ENCODE measurements at places on chromosomes 16 and 17. TPM values are rescaled to one million over a fixed set of nuclear protein-coding genes. Genes with fewer than 3 reads are reported as not detected.

DNA sequence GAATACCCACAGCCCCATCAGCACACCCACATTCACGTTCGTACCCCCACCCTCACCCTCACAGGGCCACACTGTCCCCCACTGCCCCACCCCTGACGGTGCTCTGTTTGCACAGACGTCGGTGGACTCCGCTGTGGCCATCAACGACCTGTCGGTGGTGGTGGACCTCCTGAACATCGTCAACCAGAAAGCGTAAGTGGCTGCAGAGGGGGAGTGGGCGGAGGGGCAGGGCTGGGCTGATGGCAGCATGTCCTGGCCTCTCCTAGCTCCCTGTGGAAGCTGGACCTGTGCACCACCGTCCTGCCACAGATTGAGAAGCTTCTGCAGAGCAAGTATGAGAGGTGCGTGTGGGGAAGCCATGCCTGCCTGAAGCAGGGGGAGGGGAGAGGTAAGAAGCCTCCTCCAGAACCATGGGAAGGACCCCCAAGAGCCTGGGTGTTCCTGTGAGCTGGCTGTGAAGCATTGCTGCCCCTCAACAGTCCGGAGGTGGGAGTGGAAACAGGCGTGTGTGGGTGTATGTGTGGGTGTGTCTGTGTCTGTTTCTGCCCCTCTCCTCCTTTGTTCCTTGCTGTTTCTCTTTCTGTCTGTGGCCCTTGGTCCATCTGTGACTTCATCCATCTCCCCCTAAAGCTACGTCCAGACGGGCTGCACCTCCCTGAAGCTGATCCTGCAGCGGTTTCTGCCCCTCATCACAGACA is 20.3 kb downstream of the KATNB1 start:
- no peak for DNase-seq

DNA sequence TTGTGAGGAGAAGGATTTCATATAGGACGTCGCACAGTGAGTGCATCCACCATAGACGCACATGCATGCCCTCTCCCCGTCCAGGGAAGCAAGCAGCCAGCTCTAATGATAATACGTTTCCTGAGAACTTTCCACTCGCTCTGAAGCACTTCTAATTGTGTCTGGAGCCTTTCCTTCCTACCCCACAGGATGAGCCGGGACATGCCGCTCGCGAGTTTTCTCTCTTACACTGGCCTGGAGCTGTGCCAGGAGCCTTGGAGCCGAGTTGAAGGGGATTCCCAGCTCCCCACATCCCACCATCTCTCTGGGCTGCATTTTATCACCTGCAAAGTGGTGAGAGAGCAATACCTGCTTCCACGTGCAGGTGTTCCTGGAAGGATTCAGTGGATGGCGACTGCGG is 368.1 kb downstream of the C16orf95 start:
- DNase-seq: no peak

The DPEP2 gene
- polyA plus RNA-seq: 2.5 TPM

The KCNH4 gene
- not detected for polyA plus RNA-seq

GRCh38 chr16:23031508-23032098 is 117.6 kb downstream of the USP31 start:
- DNase-seq: no peak

- DNase-seq: no peak
Observed at GRCh38 chr17:81534157-81535006, 6.2 kb downstream of the FSCN2 start.

GRCh38 chr17:32777436-32777835 is 99.5 kb downstream of the MYO1D start:
- DNase-seq: no peak

DNA sequence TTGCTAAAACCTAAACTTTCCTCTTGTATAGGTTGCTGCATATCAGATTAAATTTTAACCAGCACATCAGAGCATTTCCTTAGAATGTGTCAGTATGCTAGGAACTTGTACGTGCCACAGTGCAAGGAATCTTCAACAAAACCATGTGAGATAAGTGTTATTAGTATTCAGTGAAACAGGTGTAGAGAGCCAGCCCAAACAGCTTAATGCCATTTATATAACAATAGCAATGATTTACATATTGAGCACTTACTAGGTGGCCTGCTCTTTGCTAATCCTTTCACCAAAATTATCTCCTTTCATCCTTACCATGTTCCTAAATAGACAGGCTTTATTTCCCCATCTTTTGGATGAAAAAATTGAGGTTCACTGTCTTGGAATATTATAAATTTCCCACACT is 485.7 kb downstream of the HS3ST4 start:
- no peak for DNase-seq

- no peak for DNase-seq
Observed at GRCh38 chr17:17021194-17021863, 20.9 kb upstream of the MPRIP start.

The EVPLL gene
- not detected for polyA plus RNA-seq

DNA sequence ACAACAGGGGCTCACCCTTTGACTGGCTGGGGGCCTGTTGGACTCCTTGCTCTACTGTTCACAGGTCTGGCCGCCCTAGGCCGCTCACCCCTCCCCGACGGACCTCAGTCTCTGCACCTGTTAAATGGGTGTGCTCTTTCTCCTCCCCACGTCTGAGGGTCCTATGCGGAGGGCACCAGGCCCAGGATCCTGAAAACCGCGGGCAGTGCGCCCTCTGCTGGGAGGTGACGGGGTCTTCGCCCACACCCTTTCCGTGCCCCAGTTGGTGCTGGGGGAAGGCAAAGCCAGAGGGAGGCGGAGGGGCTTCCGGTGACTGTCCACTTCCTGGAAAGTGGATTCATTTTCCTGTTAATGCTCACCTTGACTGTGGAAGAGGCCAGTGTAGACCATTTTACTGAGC is 1010.9 kb downstream of the KCNJ18 start:
- DNase-seq: no peak

GRCh38 chr17:40542558-40543411 is 22.5 kb downstream of the CCR7 start:
- no peak for DNase-seq

The CCL14 gene
- polyA plus RNA-seq: not detected

GRCh38 chr16:27498916-27499658 is 50.6 kb downstream of the GTF3C1 start:
- no peak for DNase-seq

DNA sequence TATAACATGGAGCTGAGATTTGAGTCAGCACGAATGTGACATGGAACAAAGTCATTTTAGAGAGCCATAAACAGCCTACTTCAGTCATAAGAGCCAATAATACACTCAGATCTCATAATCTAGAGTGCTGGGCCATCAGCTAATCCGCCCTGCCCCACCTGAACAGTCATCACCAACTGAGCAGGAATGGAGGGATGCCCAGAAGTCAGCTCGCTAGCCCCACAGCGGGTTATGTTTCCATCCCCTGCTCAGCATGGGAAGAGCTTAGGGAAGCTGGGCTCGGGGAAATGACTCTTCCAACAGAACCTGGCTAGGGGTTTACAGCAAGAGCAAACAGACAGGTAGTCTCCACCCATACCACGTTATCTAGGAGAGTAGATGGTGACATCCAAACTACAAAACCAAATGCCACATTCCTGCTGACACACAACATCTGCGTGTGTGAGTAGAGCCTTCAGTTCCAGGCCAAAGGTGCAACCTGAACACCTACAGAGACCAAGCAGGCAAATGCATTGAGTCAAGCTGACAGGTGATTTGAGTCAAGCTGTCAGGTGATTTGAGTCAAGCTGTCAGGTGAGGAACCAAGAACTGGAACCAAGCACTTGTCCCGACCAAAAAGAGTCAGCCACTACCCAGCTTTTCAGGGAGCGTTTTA is 2.0 kb downstream of the TMEM11 start:
- no peak for DNase-seq

- DNase-seq: peak; percentile 89
Observed at GRCh38 chr17:67246653-67247415, 1.8 kb upstream of the HELZ start.

- DNase-seq: no peak
Observed at GRCh38 chr16:78596348-78596995, 497.0 kb downstream of the WWOX start.

DNA sequence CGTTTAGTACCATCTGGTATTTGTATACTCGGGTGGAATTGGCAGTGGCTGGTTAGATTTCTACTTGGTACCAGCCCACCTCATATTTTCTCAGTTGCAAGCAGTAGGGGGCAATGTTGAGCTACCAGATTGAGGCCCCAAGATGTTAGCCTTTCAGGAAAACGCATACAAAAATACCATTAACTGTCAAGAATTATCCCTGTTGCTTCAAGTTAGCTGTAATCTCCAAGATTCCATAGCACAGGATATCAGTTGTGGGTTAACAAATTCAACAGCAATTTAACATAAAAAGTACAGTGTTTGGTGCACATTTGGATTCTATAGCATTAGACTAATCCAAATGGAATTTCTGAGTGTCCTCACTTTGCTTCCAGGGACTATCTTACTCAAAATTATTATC is 188.2 kb downstream of the FTO start:
- no peak for DNase-seq

- DNase-seq: no peak
Observed at GRCh38 chr16:19841184-19841583, 43.5 kb downstream of the GPRC5B start.

GRCh38 chr17:69058165-69058564 is 2.6 kb downstream of the ABCA9 start:
- no peak for DNase-seq

The ITGAL gene
- 111 TPM for polyA plus RNA-seq

The ZSCAN10 gene
- not detected for polyA plus RNA-seq

DNA sequence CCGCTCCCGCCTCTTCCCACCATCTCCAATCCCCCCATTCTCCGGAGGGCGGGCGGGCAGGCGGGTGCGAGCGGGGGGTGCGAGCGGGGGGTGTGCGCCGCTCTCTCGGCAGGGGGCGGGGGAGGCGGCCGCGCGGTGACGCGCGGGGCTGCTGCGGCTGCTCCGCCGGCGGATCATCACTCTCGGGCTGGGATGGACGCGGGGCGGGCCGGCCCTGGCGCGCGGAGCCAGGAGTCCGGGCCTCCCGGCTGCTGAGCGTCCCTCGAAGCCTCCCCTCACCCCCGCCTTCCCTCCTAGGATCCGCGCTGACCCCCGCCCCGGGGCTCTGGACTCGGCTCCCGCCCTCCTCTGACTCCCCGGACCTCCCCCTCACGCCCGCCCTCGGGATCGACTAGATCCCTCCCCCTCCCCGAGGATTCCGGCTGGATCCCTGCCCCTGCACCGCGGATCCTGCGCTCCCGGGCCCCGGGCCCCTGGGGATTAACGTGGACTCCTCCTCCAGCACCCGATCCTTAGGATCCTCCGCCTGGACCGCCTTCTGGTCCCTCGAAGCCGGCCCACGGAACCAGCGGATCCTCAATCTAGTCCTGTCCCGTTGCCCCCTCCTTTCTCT is 946 bp upstream of the TMEM256 start:
- DNase-seq: no peak

DNA sequence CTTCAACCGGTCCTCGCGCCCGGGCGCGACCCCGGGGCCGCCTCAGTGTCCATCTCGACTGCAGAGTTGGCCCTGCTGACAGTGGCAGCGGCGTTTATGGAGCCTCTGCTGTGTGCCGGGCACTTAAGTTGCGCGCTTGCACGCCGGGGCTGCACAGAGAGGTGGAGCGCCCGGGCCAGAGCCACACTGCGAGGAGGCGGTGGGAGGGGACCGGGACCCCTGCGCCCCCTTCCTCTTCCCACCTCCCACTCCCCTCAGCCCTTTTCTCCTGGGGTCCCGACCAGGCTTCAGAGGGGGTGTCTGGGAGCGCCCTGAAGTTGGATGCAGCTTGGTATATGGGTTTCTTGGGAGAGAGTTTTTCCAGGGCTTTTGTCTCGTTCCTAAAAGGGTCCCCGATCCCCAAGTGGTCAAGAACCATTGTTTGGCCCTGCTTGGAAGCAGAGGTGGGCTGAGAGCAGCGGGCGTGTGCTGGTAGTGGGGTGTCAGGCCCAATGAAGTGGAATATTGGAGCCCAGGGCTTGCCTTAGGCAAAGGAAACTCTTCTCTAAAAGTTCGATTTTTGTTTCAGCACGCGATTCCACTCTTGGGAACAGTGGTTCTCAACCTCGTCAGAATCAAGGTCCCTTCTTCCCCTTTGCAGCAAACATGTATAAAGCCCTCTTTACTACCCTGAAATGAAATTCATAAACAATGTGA is 605 bp downstream of the MRTFB start:
- no peak for DNase-seq

- no peak for DNase-seq
Observed at GRCh38 chr16:10883004-10883403, 6.0 kb downstream of the CIITA start.

The C16orf89 gene
- polyA plus RNA-seq: not detected

The MPP2 gene
- polyA plus RNA-seq: 0.51 TPM

DNA sequence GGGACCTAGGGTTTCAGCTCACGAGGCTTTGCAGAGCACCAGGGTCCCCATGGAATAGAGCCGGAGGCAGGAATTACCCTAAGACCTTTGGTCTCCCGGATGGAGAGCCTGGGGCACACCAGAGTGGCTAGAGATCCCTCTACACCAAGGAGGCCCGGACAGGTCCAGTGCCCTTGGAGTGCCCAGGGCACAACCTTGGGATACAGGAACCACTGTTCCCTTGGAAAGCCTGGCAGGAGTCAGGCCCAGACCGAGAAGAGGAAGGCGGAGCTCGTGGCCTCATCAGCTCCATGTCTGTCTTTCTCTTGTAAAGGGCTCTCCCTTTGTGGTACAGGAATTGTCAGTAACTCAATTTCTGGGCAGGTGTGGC is 3.8 kb upstream of the DBNDD1 start:
- no peak for DNase-seq

DNA sequence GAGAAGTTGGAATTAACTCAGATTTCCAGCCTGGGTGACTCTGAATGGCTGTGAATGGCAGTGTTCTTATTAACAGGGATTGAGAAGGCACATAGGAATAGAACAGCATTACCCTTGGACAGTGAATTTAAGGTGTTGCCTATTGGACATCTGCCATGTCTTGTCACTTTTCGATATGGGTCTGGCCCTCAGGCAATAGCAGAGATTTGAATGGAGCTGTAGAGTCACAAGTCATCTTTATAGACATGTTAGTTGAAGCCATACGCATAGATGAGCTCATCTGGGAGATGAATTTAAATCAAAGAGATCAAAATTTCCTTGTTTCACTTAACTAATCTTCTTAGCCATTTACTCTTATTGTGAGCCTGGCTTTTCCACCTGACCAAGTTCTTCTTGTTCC is 14.9 kb upstream of the DHRS11 start:
- no peak for DNase-seq
